Thymus (tissue), 14 donors: ENCODE measurements at places on chromosomes 5 and 9. TPM values are rescaled to one million over a fixed set of nuclear protein-coding genes. Genes with fewer than 3 reads are reported as not detected.

NMUR2 gene
- total RNA-seq, result 0.05 TPM

ADCY2 gene
- total RNA-seq, result 0.42 TPM

ZFYVE16 gene
- total RNA-seq, result 14.4 TPM

SLC34A3 gene
- total RNA-seq, result not detected

TNFSF8 gene
- total RNA-seq, result 14.7 TPM

ZFR gene
- total RNA-seq, result 62.2 TPM

TOMM5 gene
- total RNA-seq, result 170 TPM

- no peaks in the 10 kb centered on the region for H3K36me3 ChIP-seq
- H3K4me3 ChIP-seq, result no peak overlapping the region
- no peaks in the 10 kb centered on the region for H3K27me3 ChIP-seq
- H3K27ac ChIP-seq, result peak overlapping the region; percentile 87
Measured at GRCh38 chr5:134100283-134101091, 14.0 kb upstream of the TCF7 start.

GRCh38 chr5:168329302-168329701 is 37.9 kb downstream of the WWC1 start:
- H3K36me3 ChIP-seq, result no peaks in the 10 kb centered on the region
- H3K4me1 ChIP-seq, result no peaks in the 10 kb centered on the region
- DNase-seq, result no peak
- H3K27me3 ChIP-seq, result no peaks in the 10 kb centered on the region

- no peak for DNase-seq
- H3K4me1 ChIP-seq, result no peaks in the 10 kb centered on the region
- no peak overlapping the region for H3K27ac ChIP-seq
- H3K27me3 ChIP-seq, result no peaks in the 10 kb centered on the region
Measured at GRCh38 chr5:173920024-173920753, 32.0 kb downstream of the CPEB4 start.

GRCh38 chr9:10706788-10707187 is 94.0 kb upstream of the PTPRD start:
- no peak for DNase-seq
- H3K27me3 ChIP-seq, result no peaks in the 10 kb centered on the region
- H3K27ac ChIP-seq, result no peak overlapping the region

DNA sequence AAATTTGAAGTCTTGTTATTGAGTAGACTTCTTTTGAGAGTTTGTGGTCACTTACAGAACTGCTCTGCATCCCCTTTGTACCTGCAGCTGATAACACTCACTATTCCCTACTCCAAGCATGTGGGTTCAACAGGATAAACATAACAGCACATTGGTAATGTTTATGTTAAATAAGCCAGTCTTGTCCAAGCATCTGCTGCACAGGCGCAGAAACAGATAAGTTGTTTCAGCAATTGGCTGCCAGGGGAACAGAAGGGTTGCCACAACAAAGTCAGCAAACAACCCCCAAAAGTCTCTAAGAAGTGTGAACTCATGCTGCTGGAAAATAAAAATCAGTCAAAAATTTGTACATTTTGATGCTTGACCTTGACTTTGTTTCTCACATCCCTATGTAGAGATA is 174.6 kb downstream of the GDNF start:
- H3K4me3 ChIP-seq, result no peak overlapping the region
- H3K36me3 ChIP-seq, result no peaks in the 10 kb centered on the region
- no peaks in the 10 kb centered on the region for H3K4me1 ChIP-seq
- no peak overlapping the region for H3K27ac ChIP-seq

DNA sequence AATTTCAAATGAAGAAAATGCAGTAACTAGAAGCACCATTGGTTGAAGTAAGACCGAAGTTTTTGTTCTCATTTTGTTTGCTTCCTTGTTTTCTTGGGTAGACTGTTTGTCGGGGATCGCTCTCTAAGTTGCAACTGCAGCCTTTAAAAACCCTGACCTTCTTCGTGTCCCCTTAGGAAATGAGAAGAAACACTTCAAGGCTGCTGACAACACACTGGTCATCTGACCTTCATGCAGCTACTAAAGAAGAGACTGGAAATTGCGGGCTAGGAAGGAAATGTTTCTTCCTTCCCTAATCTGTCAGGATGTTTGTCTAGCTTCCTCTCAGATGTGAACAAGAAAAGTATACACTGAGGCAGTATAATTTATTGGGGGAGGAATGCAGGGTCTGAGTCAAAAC is 50.7 kb upstream of the CHSY3 start:
- no peaks in the 10 kb centered on the region for H3K27me3 ChIP-seq
- H3K4me1 ChIP-seq, result no peaks in the 10 kb centered on the region
- H3K27ac ChIP-seq, result no peak overlapping the region
- no peak overlapping the region for H3K4me3 ChIP-seq
- DNase-seq, result no peak
- H3K36me3 ChIP-seq, result no peaks in the 10 kb centered on the region

DNA sequence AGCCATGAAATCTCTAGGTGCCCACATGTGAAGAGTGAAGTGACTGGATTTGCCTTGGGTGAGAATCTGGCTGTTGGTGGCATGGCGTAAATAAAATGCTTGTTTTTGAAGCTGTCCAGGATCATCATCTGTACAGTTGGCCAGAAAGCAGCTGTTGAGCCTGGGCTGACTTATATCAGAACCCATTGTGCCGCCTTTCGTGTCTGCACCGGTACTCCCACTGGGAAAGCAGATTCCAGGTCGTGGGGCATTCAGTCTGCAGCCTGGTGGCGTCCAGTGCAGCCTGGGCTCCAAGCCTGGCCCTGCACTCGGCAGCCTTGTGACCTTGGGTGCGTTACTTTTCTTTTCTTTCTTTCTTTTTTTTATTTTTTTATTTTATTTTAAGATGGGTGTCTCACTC is 27.8 kb downstream of the PRRC2B start:
- H3K27ac ChIP-seq, result no peak overlapping the region
- peaks cover 17% of the 10 kb centered on the region for H3K36me3 ChIP-seq
- no peak overlapping the region for H3K4me3 ChIP-seq

DNA sequence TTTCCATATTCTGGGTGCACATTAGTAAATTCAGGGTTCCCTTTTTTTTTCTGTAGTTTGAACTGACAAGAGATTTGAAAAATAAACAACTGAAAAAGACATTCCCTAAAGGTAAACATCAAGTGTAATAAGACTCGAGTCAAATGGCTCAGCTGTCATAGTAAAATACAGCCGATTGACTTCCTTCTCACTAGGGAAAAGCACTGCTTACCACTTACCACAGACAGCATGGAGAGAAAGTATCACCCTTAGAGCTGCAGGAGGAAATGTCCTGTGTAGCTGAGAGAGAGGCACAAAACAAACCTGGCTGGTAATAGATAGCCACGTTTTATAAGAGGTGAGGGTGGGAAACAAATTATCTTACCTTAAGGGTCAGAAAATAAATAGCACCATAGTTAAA is 12.1 kb upstream of the DMAC1 start:
- peaks cover 14% of the 10 kb centered on the region for H3K4me1 ChIP-seq
- no peak overlapping the region for H3K4me3 ChIP-seq
- H3K27ac ChIP-seq, result peak overlapping the region; percentile 95

GRCh38 chr5:174234388-174234787 is 188.9 kb downstream of the NSG2 start:
- no peaks in the 10 kb centered on the region for H3K36me3 ChIP-seq
- H3K27ac ChIP-seq, result no peak overlapping the region
- no peaks in the 10 kb centered on the region for H3K27me3 ChIP-seq
- no peak for DNase-seq
- no peak overlapping the region for H3K4me3 ChIP-seq

- DNase-seq, result peak; percentile 7
- no peaks in the 10 kb centered on the region for H3K36me3 ChIP-seq
- no peak overlapping the region for H3K27ac ChIP-seq
- no peak overlapping the region for H3K4me3 ChIP-seq
- peaks cover 16% of the 10 kb centered on the region for H3K4me1 ChIP-seq
Measured at GRCh38 chr9:106954974-106955850, 92.2 kb downstream of the ZNF462 start.

DNA sequence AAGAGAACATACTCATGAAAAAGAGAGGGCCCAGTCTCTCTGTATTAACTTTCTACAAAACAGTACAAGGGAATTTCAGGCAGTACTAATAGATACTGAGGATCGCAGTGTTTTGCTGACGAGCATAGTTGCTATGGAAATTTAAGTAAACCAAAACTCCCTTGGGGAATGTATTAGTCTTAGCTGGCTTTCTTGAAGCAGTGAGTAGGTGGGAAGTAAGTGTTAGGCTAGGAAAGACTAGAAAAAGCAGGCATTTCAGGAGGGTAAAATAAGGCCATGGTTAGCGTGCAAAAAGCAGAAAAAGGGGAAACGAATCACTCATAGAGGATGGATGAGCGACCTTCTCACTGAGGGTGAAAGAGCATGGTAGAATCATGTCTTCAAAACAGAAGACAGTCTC is 84.3 kb upstream of the ACTBL2 start:
- no peaks in the 10 kb centered on the region for H3K27me3 ChIP-seq
- H3K4me1 ChIP-seq, result no peaks in the 10 kb centered on the region
- H3K4me3 ChIP-seq, result no peak overlapping the region
- no peak for DNase-seq
- H3K27ac ChIP-seq, result no peak overlapping the region

DNA sequence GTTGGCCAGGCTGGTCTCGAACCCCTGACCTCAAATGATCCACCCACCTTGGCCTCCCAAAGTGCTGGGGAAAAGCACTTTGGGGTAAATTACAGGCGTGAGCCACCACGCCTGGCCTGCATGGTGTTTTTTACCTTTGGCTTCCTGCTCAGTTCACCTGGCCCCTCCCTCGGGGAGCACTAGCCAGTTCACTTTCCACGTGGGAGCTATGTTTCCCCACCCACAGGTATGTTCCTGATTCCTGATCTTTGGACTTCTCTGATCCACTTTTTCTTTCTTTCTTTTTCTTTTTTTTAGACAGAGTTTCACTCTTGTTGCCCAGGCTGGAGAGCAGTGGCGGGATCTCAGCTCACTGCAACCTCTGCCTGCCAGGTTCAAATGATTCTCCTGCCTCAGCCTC is 15.8 kb downstream of the DAB2IP start:
- no peaks in the 10 kb centered on the region for H3K27me3 ChIP-seq
- no peaks in the 10 kb centered on the region for H3K36me3 ChIP-seq
- H3K27ac ChIP-seq, result no peak overlapping the region
- H3K4me1 ChIP-seq, result no peaks in the 10 kb centered on the region

- H3K27ac ChIP-seq, result no peak overlapping the region
- H3K4me1 ChIP-seq, result no peaks in the 10 kb centered on the region
- peak; percentile 4 for DNase-seq
- H3K27me3 ChIP-seq, result no peaks in the 10 kb centered on the region
- no peaks in the 10 kb centered on the region for H3K36me3 ChIP-seq
- no peak overlapping the region for H3K4me3 ChIP-seq
Measured at GRCh38 chr9:17063535-17064135, 71.2 kb upstream of the CNTLN start.

- H3K27ac ChIP-seq, result no peak overlapping the region
- H3K4me1 ChIP-seq, result no peaks in the 10 kb centered on the region
- no peak overlapping the region for H3K4me3 ChIP-seq
- no peak for DNase-seq
- H3K36me3 ChIP-seq, result peaks cover 34% of the 10 kb centered on the region
Measured at GRCh38 chr5:131672776-131673175, 37.7 kb upstream of the RAPGEF6 start.

- H3K4me3 ChIP-seq, result no peak overlapping the region
- H3K36me3 ChIP-seq, result no peaks in the 10 kb centered on the region
- H3K4me1 ChIP-seq, result no peaks in the 10 kb centered on the region
- H3K27ac ChIP-seq, result no peak overlapping the region
Measured at GRCh38 chr5:40227931-40228330, 451.8 kb upstream of the PTGER4 start.

DNA sequence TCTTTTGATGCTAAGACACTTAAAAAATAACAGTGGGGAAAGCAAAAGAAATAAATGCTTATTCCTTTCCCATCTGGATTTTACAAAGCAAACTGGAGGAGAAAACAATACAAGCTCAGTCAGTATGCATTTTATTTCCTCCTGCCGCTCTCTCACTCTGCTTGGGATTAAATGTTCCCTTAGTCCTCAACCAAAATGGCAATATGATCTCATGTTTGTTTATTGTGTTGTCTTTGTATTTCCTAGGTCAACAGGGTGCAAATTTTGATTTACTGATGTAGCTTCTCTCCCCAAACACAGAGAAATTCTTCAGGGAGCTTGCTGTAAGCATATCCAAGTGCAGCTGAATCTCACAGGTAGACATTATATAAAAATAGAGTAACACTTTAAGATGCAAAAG is 92.1 kb upstream of the ERBIN start:
- no peaks in the 10 kb centered on the region for H3K27me3 ChIP-seq
- no peak overlapping the region for H3K4me3 ChIP-seq
- H3K4me1 ChIP-seq, result no peaks in the 10 kb centered on the region
- no peak for DNase-seq
